ENCODE measurements at places on chromosomes 4 and X.
A peak's percentile ranks its signal among the peaks of the same experiment; 100 is the strongest.

DNA sequence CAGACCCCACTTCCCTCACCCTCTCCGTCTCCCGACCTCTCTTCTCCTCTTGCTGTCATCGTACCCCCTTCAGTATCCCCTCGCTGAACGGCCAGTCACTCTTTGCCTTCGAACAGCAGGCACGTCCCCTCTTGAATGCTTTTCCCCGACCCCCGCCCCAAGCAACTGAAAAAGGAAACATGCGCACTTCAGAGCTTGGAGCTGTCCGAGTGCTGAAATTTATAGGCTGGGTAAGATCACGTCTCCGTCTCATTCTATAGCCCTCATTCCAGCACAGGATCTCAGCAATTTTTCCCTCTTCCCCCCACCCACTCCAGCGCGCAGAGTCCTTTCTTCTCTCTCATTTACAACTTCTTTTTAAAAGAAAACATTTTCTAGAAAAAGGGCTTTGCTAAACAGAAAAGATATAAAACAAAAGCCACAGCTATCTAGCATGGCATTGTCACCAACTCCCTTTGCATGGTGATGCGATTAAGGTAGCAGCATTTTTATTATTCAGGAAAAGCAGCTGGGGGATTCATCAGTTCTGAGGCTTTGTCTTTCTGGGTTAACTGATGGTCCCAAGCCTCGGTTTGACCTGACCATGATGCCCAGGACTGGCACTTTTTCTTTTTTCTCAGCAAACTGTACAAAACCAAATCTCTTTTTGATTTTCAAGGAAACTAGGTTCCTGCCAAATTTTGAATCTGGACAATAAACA is at the start of gene GLRA2:
TSS of gene GLRA2 (plus strand) at position 247 of the 700 bp plus-strand sequence. CDS start 522 bp downstream, outside the sequence.
- no peak for DNase-seq

GRCh38 chrX:20743046-20743445 is 476.3 kb upstream of the RPS6KA3 start:
- no peak for DNase-seq

DNA sequence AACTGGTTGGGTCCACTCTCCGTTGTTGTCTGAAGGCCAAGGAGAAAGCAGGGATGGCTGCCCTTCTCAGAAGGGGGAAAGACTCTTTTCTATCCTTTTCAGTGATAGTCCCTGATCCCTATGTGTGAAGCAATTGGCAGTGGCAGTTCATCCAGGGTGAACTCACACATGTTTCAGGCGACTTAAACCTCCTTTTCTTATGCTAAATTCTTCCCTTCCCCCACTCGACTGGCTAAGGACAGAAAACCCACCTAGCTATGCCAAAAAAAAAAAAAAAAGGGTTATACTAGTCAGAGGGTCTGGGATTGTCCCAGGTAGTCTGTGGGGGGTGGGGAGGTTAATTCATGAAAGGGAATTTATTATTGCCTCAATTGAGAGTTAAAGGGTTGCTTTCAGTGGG is 12.2 kb upstream of the ZNF280C start:
- DNase-seq: no peak

GRCh38 chr4:3073158-3074077 is 920 bp downstream of the HTT-AS start:
- no peak for DNase-seq

- no peak for DNase-seq
Observed at GRCh38 chr4:163042306-163042705, 124.4 kb downstream of the NAF1 start.

DNA sequence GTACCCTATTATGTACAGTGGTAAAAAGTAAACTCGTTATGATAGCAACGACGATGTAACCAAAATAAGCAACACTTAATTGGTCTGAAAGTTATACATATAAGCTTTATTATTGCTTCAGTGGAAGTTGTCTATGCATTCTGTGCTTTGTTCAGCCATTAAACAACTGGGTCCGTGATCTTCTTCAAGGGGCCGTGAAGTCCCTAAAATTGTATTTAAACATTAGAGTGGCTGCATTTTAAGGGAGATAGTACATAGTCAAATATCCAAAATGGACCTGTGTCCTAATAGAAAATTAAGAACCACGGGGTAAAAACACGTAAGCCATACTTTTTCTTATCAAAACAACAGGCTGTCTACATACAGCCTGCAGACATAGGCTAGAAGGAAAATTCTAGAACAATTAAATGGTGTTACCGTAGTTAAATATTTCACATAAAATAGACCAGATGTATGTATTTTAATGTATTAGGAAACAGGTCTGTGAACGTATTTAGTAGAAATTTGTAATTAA is 2.1 kb downstream of the GUCY1A1 start:
- no peak for DNase-seq

DNA sequence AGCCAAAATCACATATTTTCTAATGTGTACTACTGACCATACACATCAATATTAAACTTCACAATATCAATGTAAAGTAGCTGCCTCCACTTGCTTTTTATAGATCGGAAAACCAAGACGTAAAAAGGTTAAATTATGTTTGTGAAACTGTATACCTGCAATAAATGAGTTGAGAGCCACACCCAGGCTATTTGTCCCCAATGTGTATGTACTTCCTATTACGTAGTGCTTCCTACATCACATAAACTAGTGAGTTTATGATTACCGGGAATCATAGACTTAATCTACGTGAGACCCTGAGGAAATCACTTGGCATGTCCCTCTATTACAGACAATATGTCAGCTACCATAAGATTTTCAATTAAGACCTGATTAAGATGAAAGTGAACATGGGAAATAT is 903.4 kb downstream of the RAB28 start:
- no peak for DNase-seq

GRCh38 chrX:55738969-55739368 is 21.4 kb downstream of the RRAGB start:
- no peak for DNase-seq

- DNase-seq: no peak
Observed at GRCh38 chr4:20017777-20018115, 234.0 kb upstream of the SLIT2 start.

GRCh38 chr4:156303708-156304107 is 350.0 kb upstream of the CTSO start:
- DNase-seq: no peak

DNA sequence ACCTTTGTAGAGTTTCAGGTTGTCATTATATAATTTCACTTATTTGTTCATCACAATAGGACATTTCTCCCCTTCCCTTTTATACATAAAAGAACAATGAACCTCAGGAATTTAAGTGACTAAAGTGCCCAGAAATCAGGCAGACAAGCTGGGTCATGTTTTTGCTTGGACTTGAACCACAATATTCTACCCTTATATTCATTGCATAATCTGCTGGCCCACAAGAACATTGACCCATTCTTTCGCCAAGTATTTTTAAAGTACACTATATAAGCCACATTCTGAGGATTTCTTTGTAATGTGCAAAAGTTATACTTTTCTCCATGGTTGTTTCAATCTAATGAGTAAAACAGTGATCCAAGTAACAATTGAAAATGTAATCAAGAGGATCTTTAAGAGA is 637.5 kb upstream of the SLIT2 start:
- no peak for DNase-seq

GRCh38 chr4:6420972-6421371 is 51.4 kb downstream of the PPP2R2C start:
- DNase-seq: no peak

- DNase-seq: peak; percentile 53
Observed at GRCh38 chr4:101346351-101347266, 717 bp downstream of the PPP3CA start.

GRCh38 chrX:110003167-110004156 is 548 bp downstream of the TMEM164 start:
- DNase-seq: peak; percentile 71

GRCh38 chrX:20067709-20068561 is 48.8 kb downstream of the MAP7D2 start:
- DNase-seq: peak; percentile 61

DNA sequence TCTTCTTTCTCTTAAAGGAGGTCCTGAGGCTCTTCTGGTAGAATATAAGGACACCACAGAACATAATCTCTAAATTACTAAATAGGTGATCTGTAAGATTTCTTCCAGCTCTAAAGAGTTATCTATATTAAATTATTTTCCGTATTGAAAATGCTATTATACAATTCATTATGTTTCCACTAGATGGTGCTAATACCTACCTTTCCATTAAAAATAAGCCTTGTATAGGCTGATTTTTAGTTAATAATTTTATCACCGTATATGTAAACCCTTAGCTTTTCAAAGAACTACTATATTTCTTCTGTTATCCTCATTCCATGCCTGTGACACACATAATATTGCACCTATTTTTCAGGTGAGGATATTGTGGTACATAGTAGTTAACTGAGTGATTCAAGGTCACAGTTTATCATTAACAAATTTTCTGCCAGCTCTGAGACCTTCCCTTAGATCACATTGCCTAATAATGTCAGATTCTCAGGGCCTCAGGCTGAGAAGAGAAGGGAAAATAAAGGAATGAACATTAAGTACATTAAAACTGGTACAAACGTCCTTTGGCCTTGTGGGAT is 138.8 kb downstream of the TEX11 start:
- no peak for DNase-seq

DNA sequence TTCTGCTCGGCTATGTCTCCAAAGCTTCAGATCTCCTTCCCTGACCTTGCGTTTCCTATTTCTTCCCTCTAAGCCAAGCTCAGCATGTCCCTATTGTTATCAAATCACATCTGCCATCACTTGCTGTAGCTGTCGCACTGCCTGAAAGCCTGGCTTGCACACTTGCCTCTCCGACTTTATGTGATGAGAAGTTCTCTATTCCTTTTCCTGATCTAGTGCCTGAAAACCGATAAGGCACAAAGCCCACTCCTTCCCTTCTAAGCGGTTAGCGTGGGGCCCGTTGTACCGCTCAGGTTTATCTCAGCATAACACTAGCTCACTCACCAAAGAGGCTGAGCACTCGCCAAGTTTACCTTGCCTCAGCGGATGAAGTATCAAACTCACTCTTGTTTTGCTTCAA is 816 bp downstream of the NMU start:
- no peak for DNase-seq

DNA sequence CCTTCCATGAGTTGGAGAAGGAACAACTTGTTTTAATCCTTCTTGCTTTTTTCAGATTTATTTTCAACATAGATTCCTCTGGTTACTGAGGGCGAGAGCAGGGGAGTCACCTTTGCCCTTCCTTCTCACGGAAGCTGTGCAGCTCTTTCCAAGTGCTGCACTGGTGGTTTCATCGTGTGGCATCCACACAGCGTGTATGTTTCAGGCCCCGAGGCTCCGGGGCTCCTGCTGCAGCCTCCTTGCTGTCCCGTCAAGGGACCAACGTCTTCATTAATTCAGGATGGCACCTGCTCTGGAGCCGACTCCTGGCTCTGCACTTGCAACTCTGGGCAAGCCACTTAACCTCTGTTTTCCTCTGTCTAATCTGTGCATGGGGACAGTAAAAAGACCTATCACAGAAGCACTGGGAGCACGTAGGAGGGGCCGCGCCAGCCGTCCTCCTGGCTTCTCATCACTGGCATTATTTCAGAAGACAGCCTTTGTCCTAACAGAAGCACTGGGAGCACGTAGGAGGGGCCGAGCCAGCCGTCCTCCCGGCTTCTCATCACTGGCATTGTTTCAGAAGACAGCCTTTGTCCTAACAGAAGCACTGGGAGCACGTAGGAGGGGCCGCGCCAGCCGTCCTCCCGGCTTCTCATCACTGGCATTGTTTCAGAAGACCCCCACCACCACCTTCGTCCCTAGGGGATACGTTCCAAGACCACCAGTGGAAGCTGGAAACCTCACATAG is 117.8 kb upstream of the NKX1-1 start:
- no peak for DNase-seq

GRCh38 chr4:113170805-113171468 is 121.5 kb downstream of the ANK2 start:
- no peak for DNase-seq

DNA sequence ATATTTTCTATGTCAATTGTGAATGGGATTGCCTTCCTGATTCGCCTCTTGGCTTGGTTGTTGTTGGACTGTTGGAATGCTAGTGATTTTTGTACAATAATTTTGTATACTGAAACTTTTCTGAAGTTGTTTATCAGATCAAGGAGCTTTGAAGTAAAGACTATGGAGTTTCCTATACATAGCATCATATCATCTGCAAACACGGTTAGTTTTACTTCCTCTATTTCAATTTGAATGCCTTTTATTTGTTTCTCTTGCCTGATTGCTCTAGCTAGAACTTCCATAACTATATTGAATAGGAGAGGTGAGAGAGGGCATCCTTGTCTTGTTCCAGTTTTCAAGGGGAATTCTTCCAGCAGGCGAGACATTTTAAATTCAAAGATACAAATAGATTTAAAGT is 226.5 kb downstream of the FBXO8 start:
- DNase-seq: no peak

- DNase-seq: no peak
Observed at GRCh38 chr4:22287631-22288030, 228.2 kb downstream of the ADGRA3 start.

DNA sequence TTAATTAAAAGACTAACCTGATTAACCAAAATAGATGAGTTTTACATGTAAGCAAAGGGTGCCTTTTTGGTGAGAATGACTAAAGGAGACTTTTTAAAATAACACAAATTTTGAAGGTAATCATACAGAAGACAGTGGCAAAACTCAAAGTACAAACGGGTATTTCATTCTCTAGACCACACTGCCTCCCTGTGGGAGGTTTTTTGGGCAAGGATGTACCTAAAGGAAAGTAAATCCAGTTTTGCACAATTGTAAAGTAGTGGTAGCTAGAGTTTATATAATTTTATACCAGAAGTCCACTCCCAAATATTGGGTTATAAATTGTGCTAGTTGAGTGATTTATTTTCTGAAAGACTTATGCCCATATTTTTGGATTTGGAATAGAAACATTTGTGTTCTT is 201.0 kb downstream of the PAPSS1 start:
- DNase-seq: no peak

DNA sequence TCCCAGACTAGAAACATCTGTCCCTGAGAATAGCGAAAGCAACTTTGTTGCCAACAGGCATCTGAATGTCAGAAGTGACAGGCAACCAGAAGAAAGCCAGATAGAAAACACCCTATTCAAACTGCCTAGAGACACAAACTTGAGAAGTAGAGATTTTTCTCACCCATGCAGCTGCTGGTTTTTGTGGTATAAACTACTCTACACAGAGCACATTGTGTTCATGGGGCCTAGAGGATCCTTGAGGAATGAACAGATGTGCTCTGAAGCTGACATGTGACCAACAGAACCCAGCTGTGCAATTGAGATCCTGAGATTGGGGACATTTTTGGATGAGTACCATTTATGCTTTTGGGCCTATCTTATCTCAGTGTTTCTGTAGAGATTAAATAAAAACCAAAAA is 63.6 kb upstream of the NRK start:
- no peak for DNase-seq

DNA sequence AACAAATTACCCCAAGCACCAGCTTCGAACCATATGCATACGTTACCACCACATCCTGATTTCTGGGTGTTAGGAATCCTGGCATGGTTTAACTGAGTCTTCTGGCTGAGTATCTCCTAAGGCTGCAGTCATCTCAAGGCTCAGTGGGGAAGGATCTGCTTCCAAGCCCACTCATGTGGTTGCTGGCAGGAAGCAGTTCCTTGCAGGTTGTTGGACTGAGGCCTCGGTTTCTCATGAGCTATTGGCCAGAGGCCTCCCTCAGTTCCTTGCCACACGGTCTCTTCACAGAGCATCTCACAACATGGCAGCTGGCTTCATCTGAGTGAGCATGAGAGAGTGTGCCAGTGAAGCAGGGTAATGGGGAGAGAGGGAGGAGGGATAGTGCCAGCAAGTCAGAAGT is 96.1 kb upstream of the MTM1 start:
- no peak for DNase-seq
